HCT116 (cell line): ENCODE measurements at places on chromosomes 11 and 22. TPM values are rescaled to one million over a fixed set of nuclear protein-coding genes. Genes with fewer than 3 reads are reported as not detected.

Gene LARGE1
- 1.5 TPM for total RNA-seq

DNA sequence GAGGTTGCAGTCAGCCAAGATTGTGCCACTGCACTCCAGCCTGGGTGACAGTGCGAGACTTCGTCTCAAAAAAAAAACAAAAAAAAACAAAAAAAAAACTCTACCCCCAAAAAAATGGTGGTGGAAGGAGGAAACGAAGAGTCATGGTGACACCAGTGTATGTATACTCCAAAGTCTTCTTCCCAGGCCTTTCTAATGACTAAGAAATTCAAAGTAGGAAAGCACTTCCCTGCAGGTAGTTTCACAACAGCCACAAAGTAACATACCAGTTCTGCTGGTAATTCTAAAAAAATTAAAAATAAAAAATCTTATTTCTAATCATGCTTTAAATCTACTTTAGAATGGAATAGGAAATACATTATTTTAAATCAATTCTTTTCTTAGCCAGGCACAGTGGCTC is 72.6 kb downstream of the DENND5A start:
- no peak for DNase-seq

DNA sequence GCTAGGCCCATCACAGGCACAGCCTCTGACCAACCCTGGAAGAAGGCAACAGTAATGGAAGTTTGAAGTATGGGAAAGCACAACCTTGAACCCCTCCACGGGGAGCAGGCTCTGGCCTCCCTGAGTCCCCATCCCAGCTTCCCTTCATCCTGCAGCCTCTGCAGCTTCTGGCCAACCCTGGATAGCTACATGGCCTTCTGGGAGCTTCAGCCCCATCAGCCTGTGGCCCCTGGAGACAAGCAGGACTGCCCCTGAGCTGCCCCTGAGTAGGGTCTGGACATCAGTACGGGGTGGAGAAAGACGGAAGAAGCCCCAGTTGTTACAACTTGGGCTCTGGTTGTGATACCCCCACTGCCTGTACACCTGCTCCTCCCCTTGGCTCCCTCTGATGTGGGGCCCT is 113.8 kb upstream of the CD82 start:
- DNase-seq: no peak

DNA sequence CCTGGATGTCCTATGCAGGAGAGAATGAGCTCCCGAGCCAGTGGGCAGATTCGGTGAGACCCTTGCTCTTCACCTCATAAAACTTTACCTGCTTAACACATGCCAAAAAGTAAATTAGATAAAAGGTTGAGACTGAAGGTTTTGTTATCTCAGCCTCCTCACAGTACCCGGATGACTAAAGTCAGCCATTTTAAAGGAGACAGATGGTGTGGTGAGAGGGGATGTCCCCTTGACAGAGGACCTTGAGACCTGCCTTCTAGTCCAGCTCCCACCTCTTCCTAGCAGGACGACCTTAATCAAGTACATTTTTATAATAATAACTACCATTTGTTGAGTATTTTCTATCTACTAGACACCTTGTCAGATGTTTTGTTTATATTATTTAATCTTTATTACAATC is 39.7 kb downstream of the C11orf91 start:
- no peak for DNase-seq

Gene C11orf52
- total RNA-seq: 4.6 TPM

DNA sequence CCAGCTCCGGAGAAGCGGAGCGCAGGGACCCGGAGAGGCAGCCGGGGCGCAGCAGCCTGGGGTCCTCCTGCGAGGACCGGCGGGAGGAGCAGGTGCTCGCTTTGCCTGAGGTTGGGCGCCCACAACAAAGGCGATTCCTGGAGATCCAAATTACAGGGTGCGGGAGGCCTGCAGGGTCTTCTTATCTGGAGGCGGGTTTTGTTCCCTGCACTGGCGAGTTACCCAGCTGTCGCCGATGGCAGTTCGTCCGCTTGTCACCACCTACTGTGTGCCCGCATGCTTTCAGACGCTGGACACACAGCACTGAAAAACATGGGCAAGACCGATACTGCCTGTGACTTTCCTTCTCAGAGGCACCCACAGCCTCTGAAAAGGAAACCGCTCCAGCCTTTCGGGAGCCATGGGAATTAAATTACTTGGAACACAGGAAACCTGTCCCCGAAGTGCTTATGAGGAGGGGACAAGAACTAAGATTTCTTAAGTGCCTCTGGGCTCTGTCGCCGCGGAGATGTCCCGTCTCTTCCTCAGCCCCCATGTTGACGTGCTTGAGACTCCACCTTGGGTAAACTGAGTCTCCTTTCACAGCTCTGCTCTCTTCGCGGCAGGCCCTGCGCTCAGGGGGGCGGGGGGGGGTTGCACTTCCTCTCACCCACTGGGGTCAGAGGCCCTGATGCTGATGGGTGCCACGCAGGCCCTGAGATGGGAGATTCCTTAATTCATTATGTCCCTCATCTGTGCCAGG is 1.3 kb upstream of the ZFTA start:
- no peak for DNase-seq
